Body of pancreas (tissue), 4 donors: ENCODE measurements at places on chromosomes 5 and 9.

- no peak for DNase-seq
Observed at GRCh38 chr5:23289162-23289561, 218.2 kb upstream of the PRDM9 start.

DNA sequence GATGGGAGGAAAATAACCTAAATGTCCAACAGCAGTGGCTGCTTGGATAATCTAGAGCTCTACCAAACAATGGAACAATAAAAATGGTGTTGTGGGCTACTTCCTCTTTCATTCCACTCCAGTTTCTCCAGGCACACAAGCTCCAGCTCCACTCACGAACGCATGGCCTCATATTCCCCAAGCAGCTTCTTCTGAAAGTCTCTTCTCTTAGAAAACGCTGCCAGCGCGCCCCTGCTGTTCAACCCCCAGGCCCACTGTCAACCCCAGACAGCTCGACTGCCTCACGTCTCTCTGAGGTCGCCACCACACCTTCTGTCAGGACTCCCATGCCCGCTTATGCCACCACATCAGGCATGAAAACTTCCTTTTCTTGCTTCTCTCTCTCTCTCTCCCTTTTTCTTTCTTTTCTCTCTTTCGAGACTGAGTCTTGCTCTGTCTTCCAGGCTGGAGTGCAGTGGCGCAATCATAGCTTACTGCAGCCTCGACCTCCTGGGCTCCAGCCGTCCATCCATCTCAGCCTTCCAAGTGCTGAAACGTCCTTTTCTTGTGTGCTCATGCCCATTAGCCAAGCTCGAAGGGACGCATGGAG is 16.2 kb downstream of the OR2V2 start:
- no peak for DNase-seq

DNA sequence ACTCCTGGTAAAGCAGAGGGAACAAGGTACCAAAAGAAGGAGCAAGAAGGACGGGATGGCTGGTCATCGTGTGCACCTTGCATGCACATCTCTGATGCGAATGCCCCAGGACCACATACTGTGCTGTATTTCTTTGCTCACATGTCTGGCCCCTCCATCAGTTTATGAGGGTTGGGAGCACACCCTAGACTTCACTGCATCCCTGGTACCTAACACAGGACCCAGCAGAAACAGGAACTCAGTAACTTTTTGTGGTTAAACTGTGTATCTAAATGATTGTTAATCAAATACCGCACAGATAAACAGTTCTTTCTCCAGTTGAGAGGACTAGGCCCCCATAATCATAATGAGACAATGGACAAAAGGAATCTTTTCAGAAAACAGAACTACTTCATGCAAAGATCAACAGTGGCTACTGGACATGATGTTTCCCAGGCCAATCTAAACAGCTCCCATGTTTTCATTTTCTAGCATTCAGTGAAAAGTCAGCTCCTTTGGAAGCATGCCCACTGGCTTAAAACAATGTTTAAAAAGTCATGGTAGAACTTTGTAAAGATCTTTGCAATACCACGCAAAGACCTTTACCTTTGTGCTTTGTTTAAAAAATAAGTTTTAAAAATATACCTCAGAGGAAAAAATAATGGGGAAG is 55.5 kb upstream of the IFNK start:
- DNase-seq = no peak

- DNase-seq = no peak
Observed at GRCh38 chr5:122599000-122599399, 175.9 kb upstream of the SNX2 start.

GRCh38 chr9:106052735-106053134 is 358.4 kb downstream of the TMEM38B start:
- DNase-seq = no peak

DNA sequence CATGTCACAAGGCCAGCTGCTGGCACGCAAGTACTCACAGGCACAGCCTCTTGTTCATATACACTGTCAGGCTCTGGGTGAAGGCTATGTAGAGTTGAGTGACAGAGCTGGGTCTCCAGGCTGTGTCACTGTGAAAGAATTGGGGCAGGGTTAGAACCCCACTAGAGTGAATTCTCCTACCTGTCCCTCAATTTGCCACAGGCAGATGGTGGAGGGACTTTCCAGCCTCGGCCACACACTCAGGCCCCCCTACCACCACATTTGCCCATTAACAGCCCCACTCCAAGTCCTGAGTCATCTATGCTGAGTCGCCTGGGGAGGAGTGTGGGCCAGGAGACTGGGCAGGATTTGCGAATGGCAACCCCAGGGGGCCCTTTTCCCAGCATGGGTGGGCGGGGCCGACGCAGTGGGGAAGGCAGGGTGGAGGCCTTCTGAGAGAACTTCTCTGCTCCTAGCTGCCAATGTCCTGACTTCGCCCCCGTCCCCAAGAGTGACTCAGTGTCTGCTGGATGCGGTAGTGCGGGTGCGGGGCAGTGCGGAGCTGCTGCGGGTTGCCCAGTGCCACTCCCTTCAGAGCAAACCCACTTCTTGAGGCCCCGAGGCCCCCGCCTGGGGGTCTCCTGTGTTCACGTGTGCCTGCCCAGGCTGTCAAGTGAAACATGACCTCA is 50.3 kb upstream of the PSD2 start:
- peak; percentile 30 for DNase-seq

- DNase-seq = no peak
Observed at GRCh38 chr5:73387149-73387591, 61.4 kb downstream of the FOXD1 start.

DNA sequence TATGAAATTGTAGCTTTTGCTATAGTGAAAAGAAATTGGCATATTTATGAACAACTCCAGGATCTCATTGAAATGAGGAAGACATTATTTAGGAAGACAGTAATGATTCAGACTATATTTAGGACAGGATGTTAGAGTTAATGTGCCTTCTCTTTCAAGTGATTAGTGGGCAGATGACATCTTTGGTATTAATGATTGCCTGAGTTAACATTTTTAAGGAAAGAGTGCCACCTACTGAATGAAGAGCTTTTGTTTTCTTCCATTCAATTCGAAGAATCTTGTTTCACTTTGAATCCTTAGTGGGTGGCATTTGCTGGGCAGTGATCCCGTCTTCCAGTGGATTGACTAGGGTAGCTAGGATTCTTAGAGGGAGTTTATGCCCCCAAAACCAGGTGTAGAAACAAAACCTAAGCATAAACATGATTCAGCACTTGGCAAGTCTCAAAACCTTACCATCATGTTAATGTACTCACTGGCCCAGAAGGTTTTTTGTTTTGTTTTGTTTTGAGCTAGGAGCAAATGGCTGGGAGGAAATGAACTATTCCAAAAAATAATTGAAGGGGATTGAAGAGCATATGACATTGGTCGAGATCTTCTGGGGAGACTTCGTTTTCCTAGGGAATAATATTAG is 23.2 kb downstream of the MAP3K1 start:
- DNase-seq = no peak

- DNase-seq = no peak
Observed at GRCh38 chr5:15807871-15808270, 307.9 kb downstream of the FBXL7 start.

DNA sequence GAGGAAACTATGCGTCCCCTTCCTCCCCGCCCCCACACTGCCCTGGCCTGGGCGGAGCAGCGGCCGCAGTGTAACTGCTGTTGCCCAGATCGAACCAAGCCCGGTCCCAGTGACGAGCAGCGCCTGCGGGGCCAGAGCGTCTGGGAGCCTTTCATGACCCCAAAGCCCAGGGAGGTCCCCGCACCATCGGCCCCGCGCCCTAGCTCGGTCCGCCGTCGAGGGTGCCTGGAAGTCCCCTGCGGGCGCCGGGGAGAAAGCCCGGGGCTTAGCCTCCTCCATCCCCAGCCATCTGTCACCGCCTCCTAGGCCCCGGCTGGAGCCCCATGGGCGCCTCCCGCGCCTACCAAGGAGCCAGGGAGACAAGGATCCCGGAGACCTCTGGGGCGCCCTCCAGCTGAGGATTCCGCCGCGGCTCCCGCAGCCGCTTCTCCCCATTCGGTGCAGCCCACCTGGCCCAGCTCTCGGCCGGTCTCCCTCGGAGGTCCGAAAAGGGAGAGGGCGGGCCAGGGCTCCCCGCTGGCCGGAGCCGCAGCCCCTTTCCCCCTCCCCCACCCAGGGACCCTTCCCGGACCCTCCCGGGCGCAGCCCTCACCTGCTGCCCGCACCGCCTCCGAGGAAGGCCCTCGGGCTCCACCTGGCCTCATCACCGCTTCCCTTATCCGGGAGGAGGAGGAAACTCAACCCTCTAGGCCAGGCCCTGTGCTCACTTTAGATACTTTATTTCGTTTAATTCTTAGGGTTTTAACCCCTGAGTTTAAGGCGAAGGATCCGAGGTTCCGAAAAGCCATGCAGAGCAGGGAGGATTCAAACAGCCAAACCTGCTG is 45.6 kb downstream of the APTX start:
- peak; percentile 15 for DNase-seq

DNA sequence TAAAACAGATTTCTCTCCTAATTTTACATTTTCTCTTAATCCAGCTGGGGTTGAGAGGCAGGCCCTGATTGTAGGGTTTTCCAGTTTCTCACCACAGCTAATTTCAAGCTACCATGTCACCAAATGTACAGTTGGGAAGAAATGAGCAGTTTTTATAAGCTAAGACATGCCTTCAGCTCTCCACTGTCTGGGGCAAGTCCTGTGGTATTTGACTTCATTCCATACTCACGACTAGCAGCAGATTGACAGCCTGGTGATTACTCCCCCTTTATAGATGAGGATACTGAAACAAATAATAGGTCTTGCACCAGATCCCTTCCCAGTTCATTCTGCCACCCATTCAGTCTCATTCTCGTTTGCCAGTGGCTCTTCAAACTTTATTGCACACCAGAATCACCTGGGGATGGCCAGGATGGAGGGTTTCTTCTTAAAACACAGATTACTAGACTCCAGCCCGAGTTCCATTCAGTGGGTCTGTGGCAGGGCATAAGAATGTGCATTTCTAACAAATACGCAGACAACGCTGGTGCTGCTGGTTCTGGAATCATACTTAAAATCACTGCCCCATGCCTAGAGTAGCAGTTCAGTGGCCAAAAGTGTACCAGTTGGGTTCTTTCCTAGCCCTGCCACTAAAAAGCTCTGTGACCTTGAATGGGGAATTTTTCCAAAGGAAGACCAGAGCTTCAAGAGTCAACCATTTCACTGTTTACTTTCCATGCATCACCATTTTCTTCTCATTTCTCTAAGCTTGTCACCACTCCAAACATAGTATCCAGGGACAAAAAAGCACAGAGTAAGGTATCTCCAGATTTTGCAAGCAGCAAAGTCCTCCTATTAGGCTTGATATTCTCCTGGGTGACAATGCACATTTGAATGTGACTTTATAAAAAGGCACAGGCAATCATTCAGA is 64.3 kb downstream of the CSNK1A1 start:
- DNase-seq = no peak

- DNase-seq = no peak
Observed at GRCh38 chr5:180990086-180990881, 1.6 kb downstream of the BTNL3 start.
